ENCODE measurements at places on chromosomes 7 and 10. TPM values are rescaled to one million over a fixed set of nuclear protein-coding genes. Genes with fewer than 3 reads are reported as not detected.

AUTS2 gene
- total RNA-seq: 5.1 TPM

OR2A1 gene
- total RNA-seq: not detected

DDIT4 gene
- total RNA-seq: 161 TPM

TAS2R41 gene
- not detected for total RNA-seq

RTKN2 gene
- 0.58 TPM for total RNA-seq

HELLS gene
- 32.6 TPM for total RNA-seq

ODAD2 gene
- not detected for total RNA-seq

STARD3NL gene
- 56.9 TPM for total RNA-seq

LRRC4 gene
- total RNA-seq: not detected

ITPRID1 gene
- not detected for total RNA-seq

CCDC172 gene
- total RNA-seq: not detected

C10orf67 gene
- total RNA-seq: 0.11 TPM

IKZF1 gene
- not detected for total RNA-seq

PDE6C gene
- total RNA-seq: not detected

IFIT3 gene
- 7.0 TPM for total RNA-seq

UPK3B gene
- total RNA-seq: 20.7 TPM

FBXW4 gene
- total RNA-seq: 23.7 TPM

IL6 gene
- 4.6 TPM for total RNA-seq

LEP gene
- total RNA-seq: not detected

CPN1 gene
- 0.21 TPM for total RNA-seq

CRHR2 gene
- not detected for total RNA-seq

CFAP58 gene
- total RNA-seq: 0.12 TPM

C10orf95 gene
- total RNA-seq: 0.09 TPM

CCL24 gene
- not detected for total RNA-seq

LAMB1 gene
- 132 TPM for total RNA-seq

OPN4 gene
- not detected for total RNA-seq

HABP2 gene
- total RNA-seq: 0.09 TPM

WEE2 gene
- not detected for total RNA-seq

NT5C2 gene
- total RNA-seq: 71.5 TPM

PAPOLB gene
- not detected for total RNA-seq

PTN gene
- total RNA-seq: not detected

TMEM184A gene
- total RNA-seq: 12.6 TPM

DYNC1I1 gene
- 0.20 TPM for total RNA-seq

CCL26 gene
- 14.4 TPM for total RNA-seq

SKIDA1 gene
- 1.3 TPM for total RNA-seq

DMBT1 gene
- 0.05 TPM for total RNA-seq

RINT1 gene
- total RNA-seq: 19.9 TPM

PPA1 gene
- 232 TPM for total RNA-seq

CRYGN gene
- total RNA-seq: not detected

PRSS37 gene
- not detected for total RNA-seq

GRB10 gene
- total RNA-seq: 72.2 TPM

VGF gene
- 15.1 TPM for total RNA-seq

BLNK gene
- total RNA-seq: not detected

NKX2-3 gene
- 0.07 TPM for total RNA-seq

SPDYE9 gene
- total RNA-seq: not detected

ZNF800 gene
- total RNA-seq: 11.3 TPM

ABI1 gene
- 47.9 TPM for total RNA-seq

Data from A549 treated with RU486 at 1 μM for 4 hours (cell line).